Endodermal cell (in vitro differentiated cells): ENCODE measurements at places on chromosomes 1 and 21.

GRCh38 chr1:227228201-227228600 lies 90.1 kb downstream of the CDC42BPA start:
- no peak overlapping the region for H3K4me3 ChIP-seq
- H3K36me3 ChIP-seq: no peaks in the 10 kb centered on the region
- H3K4me1 ChIP-seq: no peaks in the 10 kb centered on the region
- H3K27me3 ChIP-seq: no peaks in the 10 kb centered on the region

DNA sequence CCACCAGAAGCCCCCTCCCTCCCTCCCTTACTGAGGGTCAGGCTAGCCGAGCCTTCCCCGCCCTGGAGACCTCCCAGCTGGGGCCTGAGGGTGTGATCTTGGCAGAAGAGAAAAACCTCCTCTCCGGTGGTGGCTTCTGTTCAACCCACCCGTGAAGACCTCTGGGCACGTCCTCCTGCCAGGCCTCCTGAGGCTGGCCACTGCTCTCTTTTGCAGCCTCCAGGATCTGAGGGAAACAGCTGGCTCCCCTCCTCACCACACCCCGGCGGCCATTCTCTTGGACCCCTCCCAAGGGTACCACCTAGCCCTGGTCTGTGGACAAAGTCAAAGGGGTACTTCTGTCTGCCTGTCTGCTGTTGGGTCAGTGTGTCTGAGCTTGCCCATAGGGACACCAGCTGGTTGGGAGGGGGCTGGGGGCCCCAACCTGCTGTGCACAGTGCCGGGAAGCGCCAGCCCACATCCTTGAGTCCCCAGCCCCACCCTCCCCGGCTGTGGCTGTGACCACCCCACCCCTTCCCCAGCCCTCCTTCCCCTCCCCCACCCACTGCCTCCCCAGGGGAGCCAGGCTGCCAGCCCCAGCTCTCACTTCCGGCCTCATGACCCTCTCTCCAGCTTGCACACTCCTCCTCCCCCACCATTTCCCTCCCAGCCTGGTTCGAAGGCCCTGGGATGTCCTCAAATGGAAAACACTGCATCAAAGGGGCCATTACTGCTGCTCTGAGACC lies 48.1 kb downstream of the AHDC1 start:
- no peak overlapping the region for H3K27ac ChIP-seq
- H3K4me1 ChIP-seq: peaks cover 18% of the 10 kb centered on the region
- no peak overlapping the region for H3K4me3 ChIP-seq
- no peak for DNase-seq

DNA sequence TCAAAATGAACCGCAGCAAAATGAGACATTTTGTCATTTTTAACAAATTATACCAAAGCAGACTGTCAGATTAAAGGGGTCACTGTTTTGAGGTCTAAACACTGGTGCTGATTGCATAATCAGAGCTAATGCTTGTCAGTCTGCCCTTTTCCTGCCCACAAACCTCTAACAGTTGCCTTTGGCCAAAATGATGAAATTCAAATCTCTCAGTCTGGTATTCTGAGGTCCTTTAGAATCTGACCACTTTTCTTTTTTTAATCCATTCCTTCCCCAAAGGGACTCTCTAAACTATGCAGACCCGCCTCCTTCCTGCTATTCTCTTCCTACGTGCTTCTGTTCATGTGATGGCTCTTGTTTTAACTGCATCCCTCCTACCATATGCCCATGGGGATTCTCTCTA lies 145.2 kb upstream of the SPATA6 start:
- no peaks in the 10 kb centered on the region for H3K36me3 ChIP-seq
- H3K27me3 ChIP-seq: no peaks in the 10 kb centered on the region
- H3K4me3 ChIP-seq: no peak overlapping the region

DNA sequence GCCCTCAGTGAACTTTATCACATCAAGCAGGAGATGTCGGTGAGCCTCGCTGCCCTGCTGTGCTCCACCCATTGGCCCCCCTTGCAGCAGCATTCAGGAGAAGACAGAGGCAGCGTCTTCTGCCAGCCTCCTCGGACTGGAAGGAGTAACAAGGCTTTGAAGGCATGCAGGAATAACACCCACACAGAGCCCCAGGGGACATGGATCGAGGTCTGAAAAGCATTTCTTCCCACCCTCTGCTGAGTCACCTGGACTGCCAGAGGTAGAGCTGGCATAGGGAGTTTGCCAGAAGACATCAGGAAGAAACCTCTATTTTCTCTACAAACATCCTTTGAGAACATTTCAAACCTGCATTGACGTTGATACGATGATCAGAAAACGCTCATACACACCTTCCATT lies 42.9 kb downstream of the COL18A1 start:
- H3K27ac ChIP-seq: no peak overlapping the region
- H3K4me3 ChIP-seq: no peak overlapping the region
- no peak for DNase-seq

DNA sequence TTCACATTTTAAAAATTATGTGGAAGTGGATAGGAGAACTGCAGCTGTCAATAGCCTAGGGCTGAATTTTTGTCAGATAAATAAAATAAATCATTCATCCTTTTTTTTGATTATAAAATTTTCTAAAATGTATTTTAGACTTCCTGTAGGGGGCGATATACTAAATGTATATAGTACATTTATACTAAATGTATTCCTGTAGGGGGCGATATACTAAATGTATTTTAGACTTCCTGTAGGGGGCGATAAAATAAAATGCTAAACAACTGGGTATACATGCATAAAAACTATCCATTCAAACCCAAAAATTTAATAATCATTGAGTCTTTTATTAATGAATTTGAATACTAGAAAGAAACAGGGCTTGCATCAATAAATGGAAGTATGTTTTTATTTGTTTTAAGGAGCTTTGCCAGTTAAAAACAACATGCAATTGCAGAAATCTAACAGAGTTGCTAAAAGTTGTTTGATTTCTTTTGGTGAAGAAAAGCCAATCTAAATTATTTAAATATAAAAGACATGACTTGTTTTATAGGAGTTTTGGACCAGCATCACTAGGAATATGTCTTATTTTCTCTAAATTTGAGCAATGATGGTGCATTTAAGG lies 31.4 kb downstream of the CLCA1 start:
- peaks cover 15% of the 10 kb centered on the region for H3K4me1 ChIP-seq
- no peak overlapping the region for H3K27ac ChIP-seq
- H3K27me3 ChIP-seq: no peaks in the 10 kb centered on the region
- H3K4me3 ChIP-seq: no peak overlapping the region

DNA sequence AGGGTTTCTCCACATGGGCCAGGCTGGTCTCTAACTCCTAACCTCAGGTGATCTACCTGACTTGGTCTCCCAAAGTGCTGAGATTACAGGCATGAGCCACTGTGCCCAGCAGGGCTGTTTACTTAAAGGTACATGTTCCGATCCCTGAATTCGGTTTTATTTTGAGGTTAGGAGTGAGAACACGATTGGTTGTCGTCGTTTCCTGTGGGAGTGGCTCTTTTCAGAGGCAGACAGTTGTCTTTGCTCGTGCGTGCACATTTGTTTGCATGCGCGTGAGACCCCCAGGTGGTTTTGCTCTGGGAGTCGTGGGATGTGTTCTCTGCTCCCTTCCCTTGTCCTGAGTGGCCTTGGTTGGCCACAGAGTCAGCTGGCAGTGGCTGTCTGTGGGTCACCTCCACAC lies 60.2 kb downstream of the SKI start:
- no peaks in the 10 kb centered on the region for H3K36me3 ChIP-seq
- H3K4me3 ChIP-seq: no peak overlapping the region
- H3K27ac ChIP-seq: no peak overlapping the region
- no peaks in the 10 kb centered on the region for H3K27me3 ChIP-seq
- DNase-seq: no peak

DNA sequence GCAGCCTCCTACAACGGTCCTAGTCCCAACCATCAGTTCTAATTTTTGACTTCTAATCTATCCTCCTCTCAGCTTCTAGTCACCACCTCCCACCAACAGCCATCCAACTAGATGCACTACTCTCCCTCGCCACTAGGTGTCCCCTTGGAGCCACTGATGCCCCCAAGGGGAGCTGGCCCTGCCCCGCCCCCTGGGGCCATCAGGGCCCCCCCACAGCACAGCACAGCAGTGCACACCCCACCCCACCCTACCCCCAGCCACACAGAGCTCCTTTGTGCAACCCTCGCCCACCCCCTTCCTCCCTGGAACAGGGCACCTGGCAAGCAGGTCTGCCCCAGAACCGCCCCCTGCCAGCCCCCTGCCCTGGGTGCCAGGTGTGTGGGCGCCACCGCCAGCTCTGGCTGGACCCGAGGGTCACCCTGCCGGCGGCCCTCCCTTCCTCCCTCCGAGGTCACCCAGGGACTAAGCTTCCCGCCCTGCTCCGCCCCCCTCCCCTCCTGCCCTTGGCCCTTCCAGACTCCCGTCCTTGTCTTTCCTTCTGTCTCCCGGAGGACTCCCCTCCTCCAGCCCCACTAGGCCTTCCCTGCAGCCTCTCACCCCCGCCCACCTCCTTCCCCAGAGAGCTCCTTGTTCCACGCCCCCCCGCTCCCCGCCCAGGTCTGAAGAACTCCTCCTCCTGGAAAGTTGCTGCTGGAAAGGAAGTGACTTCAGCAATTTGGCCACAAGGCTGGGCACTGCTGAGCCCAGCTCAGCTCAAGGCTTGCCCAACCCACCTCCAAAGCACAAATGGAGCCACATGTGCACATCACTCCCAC lies 47.0 kb downstream of the AHDC1 start:
- H3K27me3 ChIP-seq: no peaks in the 10 kb centered on the region
- peak; percentile 99 for DNase-seq
- H3K36me3 ChIP-seq: peaks cover 18% of the 10 kb centered on the region
- peak overlapping the region; percentile 49 for H3K27ac ChIP-seq
- H3K4me1 ChIP-seq: peaks cover 23% of the 10 kb centered on the region
- H3K4me3 ChIP-seq: no peak overlapping the region

DNA sequence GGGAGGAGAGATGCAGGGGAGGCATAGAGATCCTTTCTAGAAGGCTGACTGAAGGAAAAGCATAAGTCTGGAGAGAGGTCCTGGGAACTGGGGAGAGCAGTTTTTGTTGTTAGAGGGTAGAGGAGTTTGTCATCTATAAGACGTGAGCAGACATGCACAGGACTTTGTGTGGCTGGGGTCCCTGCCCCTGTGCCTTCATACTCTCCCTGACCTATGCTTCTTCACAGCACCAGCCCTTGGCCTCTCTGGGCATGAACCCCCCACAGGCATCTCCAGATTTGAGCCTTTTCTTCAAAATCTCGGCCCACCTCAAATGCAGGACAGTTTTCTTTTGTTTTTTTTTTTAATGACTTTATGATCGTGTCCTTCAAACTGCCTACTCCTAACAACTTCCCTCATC lies 79.9 kb downstream of the EVA1C start:
- DNase-seq: no peak
- H3K27ac ChIP-seq: peak overlapping the region; percentile 26
- peak overlapping the region; percentile 49 for H3K4me3 ChIP-seq
- H3K27me3 ChIP-seq: no peaks in the 10 kb centered on the region

DNA sequence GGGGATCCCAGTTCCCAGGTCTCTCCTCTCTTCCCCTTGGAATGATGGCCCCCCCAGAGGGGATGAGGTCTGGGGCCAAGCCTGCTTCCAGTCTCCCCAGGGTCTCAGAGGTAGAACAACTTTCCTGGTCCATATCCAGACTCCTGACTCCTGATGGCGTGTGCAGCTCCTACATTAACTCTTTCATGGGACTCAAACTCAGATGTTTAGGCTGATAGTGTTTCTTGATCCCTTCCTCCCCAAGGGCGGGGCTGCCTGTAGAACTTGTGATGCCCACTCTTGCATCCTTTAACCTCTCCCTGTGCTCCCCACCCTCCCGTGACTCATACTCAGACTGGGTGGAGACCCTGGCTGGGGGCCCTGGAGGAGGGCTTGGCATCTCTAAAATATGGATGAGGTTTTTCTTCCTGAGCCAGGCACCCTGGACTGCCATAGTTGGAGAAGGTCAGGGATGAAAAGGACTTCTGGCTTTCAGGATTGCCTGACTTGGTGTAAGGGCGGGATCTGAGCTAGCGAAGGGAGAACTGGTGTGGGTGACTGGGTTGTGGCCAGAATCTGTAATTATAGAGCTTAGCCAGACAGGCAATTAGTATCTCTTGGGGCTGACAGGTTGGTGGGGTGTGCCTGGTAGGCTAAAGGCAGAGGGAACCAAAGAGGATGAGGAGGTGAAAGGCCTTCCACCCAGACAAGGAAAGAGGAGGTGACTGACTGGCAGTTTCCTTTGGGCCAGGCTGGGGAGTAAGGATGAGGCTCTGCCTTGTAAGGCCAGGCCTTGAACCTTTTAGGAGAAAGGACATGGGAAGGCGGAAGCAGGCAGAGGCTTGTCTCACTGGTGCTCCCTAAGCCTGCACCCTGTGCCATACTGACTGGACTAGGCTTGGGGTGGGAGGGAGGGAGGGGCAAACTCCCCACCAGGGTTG lies 1.5 kb downstream of the ATP8B2 start:
- peak overlapping the region; percentile 41 for H3K27ac ChIP-seq
- no peaks in the 10 kb centered on the region for H3K4me1 ChIP-seq
- H3K27me3 ChIP-seq: peaks cover 6% of the 10 kb centered on the region
- H3K36me3 ChIP-seq: peaks cover 17% of the 10 kb centered on the region
- DNase-seq: no peak

- no peak overlapping the region for H3K4me3 ChIP-seq
- DNase-seq: no peak
- no peak overlapping the region for H3K27ac ChIP-seq
Measured at GRCh38 chr1:186802388-186802787, 26.4 kb upstream of the PLA2G4A start.

GRCh38 chr1:230073371-230074035 lies 6.5 kb downstream of the GALNT2 start:
- H3K27me3 ChIP-seq: peaks cover 8% of the 10 kb centered on the region
- DNase-seq: peak; percentile 29
- no peak overlapping the region for H3K27ac ChIP-seq
- H3K4me3 ChIP-seq: no peak overlapping the region
- no peaks in the 10 kb centered on the region for H3K4me1 ChIP-seq

GRCh38 chr1:207848234-207848633 lies 62.7 kb downstream of the CD34 start:
- no peak overlapping the region for H3K4me3 ChIP-seq
- no peaks in the 10 kb centered on the region for H3K4me1 ChIP-seq
- DNase-seq: no peak
- H3K27me3 ChIP-seq: no peaks in the 10 kb centered on the region
- H3K36me3 ChIP-seq: no peaks in the 10 kb centered on the region
- no peak overlapping the region for H3K27ac ChIP-seq

GRCh38 chr1:39104158-39105060 lies 78.3 kb downstream of the NDUFS5 start:
- H3K4me3 ChIP-seq: peak overlapping the region; percentile 76
- no peaks in the 10 kb centered on the region for H3K27me3 ChIP-seq
- peaks cover 24% of the 10 kb centered on the region for H3K4me1 ChIP-seq
- H3K36me3 ChIP-seq: no peaks in the 10 kb centered on the region
- peak overlapping the region; percentile 95 for H3K27ac ChIP-seq
- DNase-seq: peak; percentile 85

GRCh38 chr1:182235952-182236650 lies 155.5 kb downstream of the GLUL start:
- no peaks in the 10 kb centered on the region for H3K36me3 ChIP-seq
- no peak overlapping the region for H3K27ac ChIP-seq
- H3K27me3 ChIP-seq: peaks cover 8% of the 10 kb centered on the region
- H3K4me1 ChIP-seq: peaks cover 12% of the 10 kb centered on the region
- no peak for DNase-seq
- H3K4me3 ChIP-seq: no peak overlapping the region

GRCh38 chr1:110412576-110412975 lies 5.1 kb upstream of the LAMTOR5 start:
- H3K4me1 ChIP-seq: peaks cover 4% of the 10 kb centered on the region
- no peak overlapping the region for H3K4me3 ChIP-seq
- no peak overlapping the region for H3K27ac ChIP-seq
